ENCODE measurements at places on chromosomes 12 and 14. TPM values are rescaled to one million over a fixed set of nuclear protein-coding genes. Genes with fewer than 3 reads are reported as not detected.

- H3K27ac ChIP-seq: peak overlapping the region; percentile 25
- peaks cover 81% of the 10 kb centered on the region for H3K4me1 ChIP-seq
- no peaks in the 10 kb centered on the region for H3K36me3 ChIP-seq
Measured at GRCh38 chr12:2258025-2258424, 205.2 kb downstream of the CACNA1C start.

DNA sequence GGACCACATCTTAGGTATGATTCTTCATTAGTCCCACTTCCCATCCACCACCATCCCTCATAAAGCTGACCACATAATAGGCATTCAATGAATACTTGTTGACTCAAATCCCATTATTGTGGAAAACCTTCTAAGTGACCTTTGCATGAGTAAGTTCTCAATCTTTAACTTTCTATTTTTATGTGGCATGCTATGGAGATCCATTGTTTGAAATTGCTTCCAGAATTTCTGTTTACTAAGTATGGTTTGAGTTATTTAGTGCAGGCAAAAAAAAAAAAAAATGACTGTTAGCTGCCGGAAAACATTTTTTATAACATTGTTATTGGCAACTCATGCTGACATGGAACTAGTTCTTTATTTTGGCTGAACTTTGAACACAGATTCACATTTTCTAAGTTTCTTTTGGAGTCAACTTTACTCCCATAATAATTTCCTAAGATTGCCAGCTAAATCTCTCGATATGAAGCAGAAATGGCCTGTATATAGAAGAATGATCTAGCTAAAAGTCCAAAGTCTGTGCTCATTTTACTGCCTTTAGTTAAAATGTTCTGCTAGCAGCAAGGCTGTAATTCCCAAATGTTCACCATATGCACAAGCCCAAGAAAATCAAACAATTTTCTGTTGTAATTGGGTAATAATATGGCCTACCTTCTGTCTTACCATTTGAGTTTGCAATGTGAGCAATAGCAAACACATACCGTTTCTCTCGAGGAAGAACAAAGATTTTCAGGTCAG, 77.9 kb downstream of the PTGER2 start:
- H3K4me1 ChIP-seq: peaks cover 5% of the 10 kb centered on the region
- H3K4me3 ChIP-seq: no peak overlapping the region
- H3K36me3 ChIP-seq: no peaks in the 10 kb centered on the region
- no peak for DNase-seq
- H3K27me3 ChIP-seq: peaks cover 8% of the 10 kb centered on the region
- H3K27ac ChIP-seq: no peak overlapping the region

DNA sequence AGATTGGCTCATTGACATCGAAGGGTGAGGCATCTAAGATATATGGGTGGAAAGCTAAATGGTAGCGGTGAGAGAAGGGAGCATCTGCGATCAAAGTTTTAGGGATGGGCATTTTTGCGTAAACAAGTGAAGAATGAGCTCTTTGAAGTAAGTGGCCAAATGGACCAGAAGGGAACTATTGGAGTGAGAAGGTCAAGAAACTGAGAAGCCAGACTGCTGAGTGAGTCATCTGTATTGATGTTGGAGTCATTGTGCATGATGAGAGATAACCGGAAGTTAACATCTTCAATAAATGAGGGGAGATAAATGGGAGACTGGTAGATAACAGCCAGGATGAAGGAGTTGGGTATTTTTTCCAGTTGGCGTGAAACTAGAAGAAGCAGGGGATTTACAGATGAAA, 271.9 kb upstream of the PDE3A start:
- H3K4me3 ChIP-seq: no peak overlapping the region
- no peak overlapping the region for H3K27ac ChIP-seq
- no peak for DNase-seq
- H3K4me1 ChIP-seq: peaks cover 12% of the 10 kb centered on the region
- no peaks in the 10 kb centered on the region for H3K27me3 ChIP-seq

GRCh38 chr14:104144453-104144790, 6.0 kb downstream of the KIF26A start:
- DNase-seq: no peak
- peaks cover 7% of the 10 kb centered on the region for H3K27me3 ChIP-seq
- H3K4me1 ChIP-seq: peaks cover 58% of the 10 kb centered on the region
- no peak overlapping the region for H3K27ac ChIP-seq
- no peaks in the 10 kb centered on the region for H3K36me3 ChIP-seq
- H3K4me3 ChIP-seq: no peak overlapping the region

GRCh38 chr12:20646239-20646827, 48.8 kb upstream of the SLCO1C1 start:
- H3K4me3 ChIP-seq: no peak overlapping the region
- H3K27ac ChIP-seq: no peak overlapping the region
- H3K36me3 ChIP-seq: peaks cover 42% of the 10 kb centered on the region
- DNase-seq: no peak
- peaks cover 17% of the 10 kb centered on the region for H3K4me1 ChIP-seq

GRCh38 chr12:5521456-5522325, 89.8 kb downstream of the NTF3 start:
- no peak for DNase-seq
- H3K4me1 ChIP-seq: no peaks in the 10 kb centered on the region
- H3K27ac ChIP-seq: no peak overlapping the region
- H3K4me3 ChIP-seq: no peak overlapping the region

DNA sequence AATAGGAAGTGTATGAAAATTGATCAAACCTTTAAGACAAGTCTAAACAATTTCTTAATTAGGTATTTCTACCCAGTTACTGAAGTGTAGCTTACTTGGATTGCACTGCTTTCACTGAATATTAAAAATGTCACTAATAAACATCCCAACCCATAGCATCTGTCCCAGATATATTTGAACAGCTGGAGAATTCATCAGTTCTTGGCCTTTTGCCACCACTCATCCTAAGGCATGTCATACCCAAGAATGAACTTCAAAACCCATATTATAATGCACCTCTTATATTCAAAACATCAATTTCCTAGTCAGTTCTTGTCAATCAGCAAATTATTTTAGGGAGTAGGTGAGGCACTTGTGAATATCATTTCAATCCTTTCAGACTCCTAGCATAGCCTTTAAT, 392.3 kb downstream of the PAWR start:
- no peaks in the 10 kb centered on the region for H3K27me3 ChIP-seq
- no peaks in the 10 kb centered on the region for H3K4me1 ChIP-seq
- no peaks in the 10 kb centered on the region for H3K36me3 ChIP-seq

- H3K4me3 ChIP-seq: no peak overlapping the region
- no peaks in the 10 kb centered on the region for H3K27me3 ChIP-seq
- H3K27ac ChIP-seq: no peak overlapping the region
- no peaks in the 10 kb centered on the region for H3K36me3 ChIP-seq
Measured at GRCh38 chr12:88318726-88319125, 176.6 kb downstream of the TMTC3 start.

DNA sequence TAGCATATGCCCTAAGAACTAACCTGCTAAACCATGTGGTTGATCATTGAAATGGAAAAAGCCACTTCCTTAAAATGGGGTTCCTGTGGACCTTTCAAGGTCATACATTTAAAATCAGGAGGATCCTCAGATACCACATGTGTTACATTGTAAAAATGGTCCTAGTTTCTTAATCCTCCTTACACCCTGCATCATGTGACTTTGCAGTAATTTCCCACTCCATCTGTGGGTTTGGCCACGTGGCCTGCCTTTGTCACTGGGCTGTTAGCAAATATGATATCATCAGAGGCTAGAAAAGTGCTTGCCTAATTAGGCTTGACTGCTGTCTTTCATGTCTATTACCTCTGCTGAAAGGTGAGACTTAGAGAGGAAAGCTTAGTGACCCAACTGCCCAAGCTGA, 70.7 kb downstream of the CMKLR1 start:
- peaks cover 9% of the 10 kb centered on the region for H3K4me1 ChIP-seq
- H3K4me3 ChIP-seq: no peak overlapping the region
- H3K27ac ChIP-seq: no peak overlapping the region
- H3K27me3 ChIP-seq: peaks cover 23% of the 10 kb centered on the region
- H3K36me3 ChIP-seq: no peaks in the 10 kb centered on the region
- no peak for DNase-seq

DNA sequence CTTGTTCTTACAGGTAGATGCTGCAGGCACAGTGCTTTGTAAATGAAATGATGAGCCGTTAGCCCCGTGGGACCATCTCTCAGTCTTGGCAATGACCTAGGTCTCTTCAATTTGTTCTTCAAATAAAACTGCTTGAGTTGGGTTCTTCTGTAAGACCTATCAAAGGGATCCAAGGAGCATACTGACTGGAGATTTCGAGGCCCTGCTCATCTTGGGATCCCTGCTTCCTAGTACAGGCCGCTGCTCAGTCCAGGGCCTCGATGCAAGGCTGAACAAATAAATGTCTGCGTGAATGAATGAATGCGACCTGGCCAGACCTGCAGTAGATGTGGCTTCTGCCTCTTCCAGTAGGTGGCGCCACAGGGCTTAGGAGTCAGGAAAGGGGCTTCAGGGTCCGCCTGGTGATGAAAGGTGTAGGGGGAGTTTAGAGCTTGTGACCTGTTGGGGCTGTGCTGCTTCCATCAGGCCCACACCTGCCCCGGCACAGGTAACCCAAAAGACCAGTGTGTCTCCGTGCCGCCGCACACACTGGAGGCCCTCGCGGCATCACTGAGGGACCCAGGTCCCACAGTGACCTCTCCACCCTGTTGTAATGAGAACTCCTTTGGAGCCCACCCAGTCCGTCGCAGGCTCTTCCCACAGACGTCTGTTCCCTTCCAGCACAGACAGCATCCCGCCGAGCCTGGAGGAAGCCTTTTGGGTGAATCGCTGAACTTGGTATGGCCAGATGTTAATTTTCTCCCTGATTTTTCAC, 4.4 kb downstream of the CACNA1C start:
- H3K27ac ChIP-seq: peak overlapping the region; percentile 66
- H3K27me3 ChIP-seq: peaks cover 4% of the 10 kb centered on the region
- peaks cover 91% of the 10 kb centered on the region for H3K4me1 ChIP-seq
- peaks cover 8% of the 10 kb centered on the region for H3K36me3 ChIP-seq
- H3K4me3 ChIP-seq: peak overlapping the region; percentile 34

DNA sequence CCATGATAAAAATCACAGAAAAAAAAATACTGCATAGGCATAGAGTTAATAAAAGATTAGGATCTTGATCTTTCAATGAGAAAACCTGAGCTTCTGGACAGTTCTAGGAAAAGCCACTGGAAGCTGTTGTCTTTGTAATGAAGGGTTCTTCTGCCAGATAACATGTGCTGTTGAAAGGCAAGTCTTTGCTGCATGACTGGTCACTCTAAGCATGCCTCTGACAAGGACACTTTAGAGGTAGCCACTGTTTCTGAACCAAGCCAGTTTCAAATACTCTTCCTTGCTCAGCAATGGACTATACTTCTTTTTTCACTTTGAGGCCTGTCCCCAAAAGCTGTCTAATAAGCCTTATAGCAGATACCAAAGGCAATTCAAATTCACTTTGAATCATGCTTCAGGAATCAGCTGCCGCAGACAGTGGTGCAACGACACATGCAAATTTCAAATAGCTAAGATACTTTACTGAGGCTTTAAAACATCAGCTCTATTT, 70.2 kb downstream of the BTG1 start:
- H3K36me3 ChIP-seq: no peaks in the 10 kb centered on the region
- H3K27ac ChIP-seq: peak overlapping the region; percentile 50
- DNase-seq: no peak
- no peaks in the 10 kb centered on the region for H3K27me3 ChIP-seq
- peaks cover 53% of the 10 kb centered on the region for H3K4me1 ChIP-seq
- no peak overlapping the region for H3K4me3 ChIP-seq

DNA sequence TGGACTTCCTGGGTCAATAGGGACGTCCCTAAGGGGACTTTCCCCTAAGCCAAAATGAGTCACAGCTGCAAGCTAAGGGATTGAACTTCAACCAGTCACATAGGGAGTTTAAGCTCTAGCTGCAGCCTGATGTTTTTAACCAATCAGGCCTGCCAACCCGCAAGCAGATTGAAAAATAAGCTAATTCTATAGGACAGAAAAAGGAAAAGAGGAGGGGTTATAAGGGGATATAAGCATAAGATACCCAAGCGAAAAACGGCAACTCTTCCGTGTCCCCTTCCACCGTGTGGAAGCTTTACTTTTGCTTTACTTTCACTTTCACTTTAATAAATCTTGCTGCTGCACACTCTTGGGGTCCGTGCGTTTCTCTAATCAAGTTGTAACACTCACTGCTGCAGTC, 24.4 kb downstream of the ATP23 start:
- DNase-seq: no peak
- no peaks in the 10 kb centered on the region for H3K27me3 ChIP-seq
- no peak overlapping the region for H3K4me3 ChIP-seq
- no peaks in the 10 kb centered on the region for H3K36me3 ChIP-seq
- no peaks in the 10 kb centered on the region for H3K4me1 ChIP-seq

DNA sequence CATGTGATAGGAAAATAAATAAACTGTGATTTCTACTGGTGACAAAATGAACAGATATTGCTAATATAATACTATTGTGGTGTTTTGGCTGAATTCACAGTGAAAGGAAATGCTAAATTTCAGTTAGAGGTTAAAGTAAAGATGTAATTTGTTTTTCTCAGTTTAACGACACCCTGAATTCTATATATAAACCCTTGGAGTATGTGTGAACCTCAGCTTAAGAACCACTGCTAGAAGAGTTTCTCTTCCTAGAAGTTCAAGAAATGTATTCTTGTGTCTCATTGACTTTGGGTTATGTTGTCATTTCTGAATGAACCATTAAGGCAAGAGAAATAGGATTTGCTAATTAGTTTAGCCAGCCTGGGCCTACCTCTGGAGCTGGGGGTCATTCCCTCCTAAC, 8.2 kb downstream of the FBXO34 start:
- no peaks in the 10 kb centered on the region for H3K36me3 ChIP-seq
- no peaks in the 10 kb centered on the region for H3K27me3 ChIP-seq
- H3K4me1 ChIP-seq: peaks cover 81% of the 10 kb centered on the region
- DNase-seq: no peak

- no peaks in the 10 kb centered on the region for H3K36me3 ChIP-seq
- no peaks in the 10 kb centered on the region for H3K4me1 ChIP-seq
- H3K27ac ChIP-seq: no peak overlapping the region
- H3K27me3 ChIP-seq: no peaks in the 10 kb centered on the region
- no peak for DNase-seq
Measured at GRCh38 chr14:64581363-64581762, 31.6 kb downstream of the PPP1R36 start.

- H3K27ac ChIP-seq: no peak overlapping the region
- no peaks in the 10 kb centered on the region for H3K4me1 ChIP-seq
- H3K36me3 ChIP-seq: no peaks in the 10 kb centered on the region
- DNase-seq: no peak
- peaks cover 26% of the 10 kb centered on the region for H3K27me3 ChIP-seq
- no peak overlapping the region for H3K4me3 ChIP-seq
Measured at GRCh38 chr12:85445060-85445938, 165.3 kb downstream of the ALX1 start.

The KRT1 gene
- not detected for total RNA-seq

The BCAT1 gene
- 4.3 TPM for total RNA-seq

The LRRC43 gene
- 0.74 TPM for total RNA-seq
